ENCODE measurements at places on chromosomes 6 and 20.
A peak's percentile ranks its signal among the peaks of the same experiment; 100 is the strongest.

DNA sequence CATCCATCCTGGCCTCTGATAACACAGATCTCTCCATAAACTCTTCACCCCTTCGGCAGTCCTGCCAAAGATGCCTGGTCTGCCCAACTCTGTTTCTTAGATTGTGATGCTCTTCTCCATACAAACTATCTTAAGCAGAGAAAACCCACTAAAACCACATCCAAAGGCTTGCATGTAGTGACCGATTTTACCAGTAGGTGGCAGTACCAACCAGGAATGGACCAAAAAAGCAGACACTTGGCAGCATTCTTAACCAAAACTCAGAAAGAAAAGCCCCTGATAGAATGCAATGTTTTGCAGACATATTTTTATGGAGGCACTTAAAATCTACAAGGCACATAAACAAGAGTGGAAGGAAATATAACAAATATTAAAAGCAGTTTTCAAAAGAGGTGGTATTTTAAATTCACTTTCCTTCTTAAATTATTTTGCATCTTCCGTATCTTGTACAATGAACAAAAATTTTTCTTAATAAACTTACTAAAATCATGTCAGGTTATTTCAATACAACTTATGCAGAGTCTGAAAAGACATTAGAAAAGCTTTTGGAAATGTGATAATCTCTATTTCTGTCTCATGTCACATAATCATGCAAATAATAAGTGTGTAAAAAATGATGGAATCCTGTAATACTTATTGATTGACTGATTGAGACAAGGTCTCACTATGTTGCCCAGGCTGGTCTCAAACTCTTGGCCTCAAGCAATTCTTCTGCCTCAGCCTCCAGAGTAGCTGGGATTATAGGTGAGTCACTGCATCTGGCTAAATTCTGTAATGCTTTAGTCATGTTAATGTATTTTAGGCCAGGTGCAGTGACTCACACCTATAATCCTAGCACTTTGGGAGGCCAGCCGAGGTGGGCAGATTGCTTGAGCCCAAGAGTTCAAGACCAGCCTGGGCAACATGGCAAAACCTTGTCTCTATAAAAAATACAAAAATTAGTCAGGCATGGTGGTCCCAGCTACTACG lies 29.4 kb downstream of the LRP11 start:
- DNase-seq: peak; percentile 65

DNA sequence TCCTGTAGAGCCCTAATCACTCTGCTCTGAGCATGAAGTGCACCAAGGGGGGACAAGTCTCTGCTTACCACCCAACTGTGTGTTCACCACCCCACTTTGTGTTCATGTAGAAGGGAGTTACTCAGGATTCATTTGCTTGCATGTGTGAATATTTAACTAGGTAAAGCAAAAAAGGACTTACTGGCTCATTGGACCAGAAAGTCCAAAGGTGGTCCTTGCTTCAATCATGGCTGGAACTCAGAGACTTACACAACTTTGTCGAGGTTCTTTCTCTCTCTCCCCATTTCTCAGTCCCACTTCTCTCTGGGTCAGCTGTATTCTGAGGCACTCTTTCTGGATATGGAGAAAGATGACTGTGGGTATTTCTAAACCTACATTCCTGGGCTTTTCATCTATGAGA lies 4.0 kb downstream of the TMEM200A start:
- no peak for DNase-seq

- peak; percentile 48 for DNase-seq
Observed at GRCh38 chr20:32457479-32457986, 99.4 kb downstream of the ASXL1 start.

- DNase-seq: peak; percentile 50
Observed at GRCh38 chr20:2042400-2042799, 48.5 kb upstream of the PDYN start.

DNA sequence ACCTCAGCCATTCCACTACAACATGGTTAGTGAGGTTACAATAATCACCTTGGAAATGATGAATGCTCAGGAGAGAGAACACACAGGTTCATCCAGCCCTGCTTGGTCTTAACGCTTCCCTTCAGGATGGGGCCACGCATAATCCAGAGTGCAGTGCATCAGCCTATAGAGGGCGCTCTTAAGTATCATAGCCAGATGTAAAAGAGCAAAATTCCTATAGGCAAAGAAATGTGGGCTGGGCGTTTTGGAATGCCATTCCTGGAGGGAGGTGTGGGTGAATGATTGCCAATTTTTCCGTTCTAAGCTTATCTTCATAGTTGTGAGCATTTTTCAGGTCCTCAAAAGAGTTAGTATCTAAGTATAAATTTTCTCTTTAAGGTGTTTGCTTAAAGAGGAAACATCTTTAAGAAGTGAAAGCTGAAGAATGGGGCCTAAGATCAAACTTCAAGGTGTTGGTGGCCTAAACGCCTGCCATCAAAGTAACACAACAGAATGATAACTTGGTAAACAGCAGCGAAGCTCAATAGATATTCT lies 1.8 kb downstream of the RIPOR2 start:
- no peak for DNase-seq

- no peak for DNase-seq
Observed at GRCh38 chr20:11791835-11792567, 125.7 kb upstream of the BTBD3 start.

- no peak for DNase-seq
Observed at GRCh38 chr20:25340380-25340779, 50.3 kb downstream of the ABHD12 start.

DNA sequence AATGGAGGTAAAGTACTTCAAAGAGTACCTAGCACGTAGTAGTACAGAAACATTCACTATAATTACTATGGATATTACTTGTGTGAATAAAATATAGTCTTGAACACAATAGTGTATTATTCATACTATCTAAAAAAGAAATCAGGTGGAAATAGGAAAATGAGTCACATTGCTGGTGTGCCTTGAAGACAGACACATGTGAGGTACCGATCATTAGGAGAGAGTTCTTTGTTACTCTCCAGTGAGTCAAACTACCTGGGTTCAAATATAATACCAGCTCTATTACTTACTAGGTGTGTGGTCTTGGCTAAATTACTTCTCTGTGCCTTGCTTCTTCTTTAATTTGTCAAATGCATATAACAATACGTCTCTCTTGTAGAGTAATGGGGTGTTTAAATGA lies 50.8 kb upstream of the BEND6 start:
- no peak for DNase-seq

DNA sequence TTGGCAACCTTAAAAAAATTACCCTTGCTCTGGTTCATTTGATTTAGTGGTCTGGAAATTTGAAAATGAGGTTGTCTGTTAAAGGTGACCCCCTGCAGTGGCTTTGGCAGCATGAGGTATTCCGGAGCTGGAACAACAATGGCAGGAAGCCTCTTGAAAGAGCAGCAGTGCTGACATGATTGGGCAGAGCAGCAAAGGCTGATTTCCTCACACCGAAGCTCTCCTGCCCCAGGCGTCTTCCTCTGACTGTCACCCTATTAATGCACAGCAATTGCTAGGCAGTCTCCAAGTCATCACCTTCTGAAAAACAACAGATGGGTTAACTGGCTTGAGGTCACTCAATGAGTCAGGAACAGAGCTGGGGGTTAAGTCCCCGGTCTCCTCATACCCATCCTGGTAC lies 241.8 kb upstream of the MMS22L start:
- DNase-seq: no peak

GRCh38 chr20:1881240-1881835 lies 13.9 kb upstream of the SIRPA start:
- no peak for DNase-seq

DNA sequence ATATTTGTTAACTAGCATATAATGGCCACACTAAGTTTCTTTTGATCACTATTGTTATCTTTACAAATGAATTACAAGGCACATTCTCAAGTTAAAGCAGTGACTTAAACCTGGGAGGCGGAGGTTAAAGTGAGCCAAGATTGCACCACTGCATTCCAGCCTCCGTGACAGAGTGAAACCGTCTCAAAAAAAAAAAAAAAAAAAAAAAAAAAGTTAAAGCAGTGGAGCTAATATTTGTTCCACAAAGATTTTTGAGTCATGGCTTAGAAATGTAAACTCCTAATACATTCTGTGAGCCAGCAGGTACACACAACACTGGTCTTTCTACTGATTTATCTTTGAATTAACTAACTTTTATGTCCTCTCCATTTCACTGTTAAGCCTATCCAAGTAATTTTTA lies 221.7 kb upstream of the HTR1E start:
- DNase-seq: no peak

- DNase-seq: no peak
Observed at GRCh38 chr6:167399599-167399998, 74.7 kb downstream of the TTLL2 start.

- DNase-seq: peak; percentile 8
Observed at GRCh38 chr6:76862936-76863335, 600.4 kb downstream of the HTR1B start.

- DNase-seq: no peak
Observed at GRCh38 chr6:130382872-130383490, 17.2 kb downstream of the TMEM200A start.

DNA sequence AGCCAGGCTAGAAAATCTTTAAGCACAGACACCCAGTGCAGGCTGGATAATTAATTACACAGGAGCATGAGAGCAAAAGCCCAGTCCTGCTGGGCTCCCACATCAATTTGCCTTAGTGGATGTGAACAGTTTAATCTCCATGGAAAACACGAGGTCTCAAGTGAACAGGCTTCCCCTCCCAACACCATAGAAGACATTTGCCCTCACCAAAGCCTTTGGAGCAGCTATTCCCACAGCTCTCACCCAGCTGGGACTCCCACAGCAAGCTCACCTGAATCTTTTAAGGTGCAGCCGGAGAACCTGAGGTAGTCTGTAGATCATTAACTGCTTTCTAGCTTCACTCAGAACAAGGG lies 12.0 kb downstream of the TOMM6 start:
- DNase-seq: no peak

Data from AG10803 (cell line).